ENCODE measurements at places on chromosomes 1 and 21.

DNA sequence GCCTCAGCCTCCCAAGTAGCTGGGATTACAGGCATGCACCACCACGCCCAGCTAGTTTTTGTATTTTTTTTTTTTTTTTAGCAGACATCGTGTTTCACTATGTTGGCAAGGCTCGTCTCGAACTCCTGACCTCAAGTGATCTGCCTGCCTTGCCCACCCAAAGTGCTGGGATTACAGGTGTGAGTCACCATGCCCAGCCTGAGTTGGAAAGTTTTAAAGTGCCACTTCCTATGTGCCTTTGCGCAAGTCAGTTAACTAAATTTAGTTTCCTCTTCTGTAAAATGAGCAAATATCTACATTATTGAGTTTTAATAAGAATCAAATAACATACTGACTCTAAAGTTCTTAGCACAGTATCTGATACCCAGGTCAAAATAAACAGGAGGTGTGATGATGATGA, 12.4 kb downstream of the SLC19A2 start:
- no peak for DNase-seq

GRCh38 chr1:59007820-59008598, 224.2 kb upstream of the JUN start:
- DNase-seq = no peak

GRCh38 chr1:207825409-207825695, 73.5 kb downstream of the CD46 start:
- no peak for DNase-seq

GRCh38 chr1:50978144-50978851, 8.3 kb downstream of the CDKN2C start:
- DNase-seq = no peak

- DNase-seq = no peak
Measured at GRCh38 chr1:91553177-91553591, 52.5 kb downstream of the CDC7 start.

DNA sequence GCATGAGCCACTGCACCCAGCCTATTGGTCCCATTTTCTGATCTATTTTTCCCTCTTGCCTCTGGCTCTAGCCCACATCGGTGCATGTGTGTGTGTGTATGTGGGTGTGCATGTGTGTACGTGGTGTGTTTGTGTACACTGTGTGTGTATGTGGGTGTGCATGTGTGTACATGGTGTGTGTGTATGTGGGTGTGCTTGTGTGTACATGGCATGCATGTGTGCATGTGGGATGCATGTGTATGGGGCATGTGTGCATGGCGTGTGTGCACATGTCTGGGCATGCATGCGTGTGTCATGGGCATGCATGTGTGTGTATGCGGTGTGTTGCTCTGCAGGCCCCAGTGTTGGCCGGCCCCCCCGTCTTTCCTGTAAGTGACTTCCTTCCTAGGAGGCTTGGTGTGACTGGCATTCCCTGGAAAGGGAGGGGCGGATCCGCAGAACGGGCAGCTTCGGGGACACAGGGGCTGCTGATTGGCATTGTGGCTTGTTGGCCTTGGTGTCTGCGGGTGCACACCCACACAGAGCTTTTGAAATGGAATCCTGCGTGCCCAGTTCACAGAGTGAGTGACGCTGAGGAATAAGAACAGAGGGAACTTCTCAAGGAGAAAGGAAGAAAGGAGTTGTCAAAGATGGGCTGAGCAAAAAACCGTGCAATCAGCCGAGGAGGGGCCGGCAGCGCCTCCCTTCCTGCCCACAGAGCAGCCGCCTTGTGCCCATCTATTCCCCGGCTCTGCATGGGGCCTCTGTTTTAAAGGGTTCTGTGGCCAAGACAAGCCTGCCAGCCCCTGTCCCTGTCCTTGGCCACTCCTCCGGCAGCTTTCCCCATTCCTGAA, 8.0 kb downstream of the PDXK start:
- no peak for DNase-seq

DNA sequence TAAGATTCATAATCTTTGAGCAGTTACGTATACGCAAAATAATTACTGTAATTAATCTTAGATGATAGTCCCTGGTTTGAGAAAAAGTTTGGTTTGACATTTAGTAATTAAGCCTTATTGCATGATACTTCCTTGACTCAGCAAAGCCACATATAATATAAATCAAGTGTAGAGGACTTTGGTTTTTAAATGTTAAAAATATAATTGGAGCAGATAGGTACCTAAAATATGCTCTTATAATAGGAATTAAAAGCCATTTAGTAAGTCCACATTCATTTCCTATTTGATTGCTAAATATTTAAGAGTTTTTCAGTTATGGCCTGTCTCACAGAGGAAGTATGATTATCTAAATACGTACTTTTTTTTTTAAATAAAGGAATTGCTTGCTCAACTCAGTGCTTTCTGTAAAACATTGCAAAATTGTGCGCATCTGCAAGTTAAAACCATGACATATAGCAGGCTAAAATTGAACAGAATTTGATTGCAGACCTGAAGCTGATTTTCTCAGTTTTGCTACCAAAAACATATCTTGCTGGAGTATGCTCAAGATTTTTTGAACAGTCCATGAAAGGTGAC, 20.4 kb downstream of the RPE65 start:
- no peak for DNase-seq

- DNase-seq = no peak
Measured at GRCh38 chr1:231334952-231335351, 2.7 kb downstream of the EXOC8 start.

DNA sequence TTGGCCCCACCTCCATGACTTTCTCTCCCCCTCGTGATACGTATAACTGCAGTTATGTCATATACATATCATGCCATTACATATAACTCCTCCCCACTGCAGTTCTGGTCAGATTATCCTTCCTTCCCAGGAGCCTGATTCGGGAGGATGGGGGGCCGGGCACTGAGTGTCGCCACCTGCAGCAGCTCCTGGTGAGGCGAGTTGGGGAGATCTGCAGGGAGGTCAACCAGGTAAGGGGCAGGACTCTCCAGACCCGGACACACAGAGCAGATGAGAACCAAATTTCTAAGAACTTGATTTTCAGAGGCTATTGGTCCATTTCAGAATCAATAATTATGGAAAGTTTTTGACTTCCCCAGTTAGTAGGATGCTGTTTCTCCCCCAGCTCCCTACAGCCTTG, 19.5 kb downstream of the HYI start:
- no peak for DNase-seq

GRCh38 chr1:184531296-184531695, 144.5 kb downstream of the C1orf21 start:
- DNase-seq = no peak

GRCh38 chr1:59967780-59968179, 41.2 kb upstream of the CYP2J2 start:
- no peak for DNase-seq

GRCh38 chr1:228802386-228803220, 67.3 kb downstream of the RHOU start:
- DNase-seq = no peak

DNA sequence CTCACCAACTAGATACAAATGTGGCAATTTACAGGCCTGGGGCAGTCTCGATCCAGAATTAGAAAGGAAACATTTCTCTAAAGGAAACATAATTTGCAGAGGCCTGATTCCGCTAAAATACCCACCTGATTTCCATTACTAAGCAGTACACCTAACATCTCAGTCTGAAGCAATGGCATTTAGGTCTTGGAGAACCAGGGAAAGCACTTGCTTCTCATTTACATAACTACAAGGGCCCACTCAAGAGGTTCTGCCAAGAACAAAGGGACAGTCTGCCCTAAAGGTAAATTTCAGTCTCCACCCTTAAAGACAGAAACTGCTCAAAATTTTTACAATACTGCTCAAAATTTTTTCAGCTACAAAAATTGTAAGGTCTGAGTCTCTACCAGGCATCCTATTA, 123.7 kb upstream of the GJB5 start:
- DNase-seq = no peak

GRCh38 chr1:213772128-213773063, 215.4 kb upstream of the PROX1 start:
- DNase-seq = no peak

GRCh38 chr1:72182859-72183258, 99.5 kb downstream of the NEGR1 start:
- DNase-seq = no peak

GRCh38 chr1:172720339-172720738, 61.4 kb downstream of the FASLG start:
- no peak for DNase-seq

DNA sequence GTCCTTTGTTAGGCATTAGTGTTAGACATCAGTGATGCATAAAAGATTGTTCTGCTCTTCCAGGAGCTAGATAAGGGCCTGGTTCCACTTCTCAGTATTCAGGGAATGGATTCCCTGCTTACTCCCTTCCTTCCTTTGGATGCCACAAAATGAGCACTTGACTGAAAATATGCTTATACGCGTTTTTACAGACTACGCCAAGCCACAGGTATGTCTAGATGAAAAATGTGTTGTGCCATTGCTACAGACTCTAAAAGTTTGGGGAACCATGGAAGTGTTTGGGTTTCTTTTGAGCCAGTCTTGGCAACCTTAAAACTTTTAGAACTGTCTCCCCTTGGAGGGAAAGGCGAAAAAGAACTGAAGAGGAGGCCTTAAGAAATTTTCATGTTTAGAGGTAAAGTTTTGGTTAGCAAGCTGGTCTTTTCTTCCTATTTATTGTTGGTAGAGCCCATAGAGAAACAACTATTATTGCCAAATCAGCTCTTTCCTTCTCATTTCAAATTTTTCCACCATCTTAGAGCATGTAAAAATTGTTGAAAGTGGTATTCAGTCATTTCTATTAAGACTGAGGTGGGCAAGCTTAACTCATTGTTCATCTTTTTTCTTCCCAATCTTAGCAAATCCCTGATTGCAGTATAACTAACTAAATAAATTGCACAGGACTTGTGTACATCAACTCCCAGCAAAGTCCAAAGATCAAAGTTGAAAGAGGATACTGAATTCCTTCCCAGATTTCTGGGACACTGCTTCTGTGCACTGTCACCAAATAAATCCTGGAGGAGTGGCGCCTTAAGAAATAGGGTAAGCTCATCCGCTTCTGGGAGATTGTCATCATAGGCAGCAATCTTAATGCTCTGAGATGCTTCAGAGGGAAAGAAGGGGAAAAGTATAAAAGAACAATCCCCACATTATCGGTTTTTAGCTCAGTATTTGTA, 18.9 kb downstream of the FGGY start:
- DNase-seq = no peak

DNA sequence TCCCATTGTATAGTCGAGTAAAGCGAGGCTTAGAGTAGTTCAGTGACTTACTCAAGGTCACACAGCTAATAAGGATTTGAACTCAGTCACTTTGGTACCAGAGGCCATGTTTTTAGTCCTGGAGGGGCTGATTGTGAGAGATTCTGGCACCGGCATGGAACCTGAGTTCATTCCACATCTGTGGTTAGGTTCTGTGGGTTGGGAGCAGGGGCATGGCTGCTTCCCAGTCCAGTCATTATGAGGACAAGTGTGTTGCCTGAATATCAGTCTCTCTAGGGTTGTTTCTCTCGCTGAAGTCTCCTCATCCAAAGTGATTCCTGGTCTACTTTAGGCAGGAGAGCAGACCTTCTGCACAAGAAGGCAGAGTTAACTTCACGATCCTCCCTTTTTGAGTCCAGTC, 90.6 kb downstream of the C1orf94 start:
- no peak for DNase-seq

- no peak for DNase-seq
Measured at GRCh38 chr1:152325111-152325510, at the start of gene FLG. FLG (minus strand) TSS chr1:152325239; CDS start chr1:152315456, 9,783 bp downstream.

- DNase-seq = no peak
Measured at GRCh38 chr1:26102526-26102925, 9.1 kb upstream of the PDIK1L start.

- no peak for DNase-seq
Measured at GRCh38 chr1:221117133-221117532, 237.9 kb downstream of the HLX start.

- DNase-seq = no peak
Measured at GRCh38 chr21:38649120-38649519, 150.8 kb upstream of the ERG start.

DNA sequence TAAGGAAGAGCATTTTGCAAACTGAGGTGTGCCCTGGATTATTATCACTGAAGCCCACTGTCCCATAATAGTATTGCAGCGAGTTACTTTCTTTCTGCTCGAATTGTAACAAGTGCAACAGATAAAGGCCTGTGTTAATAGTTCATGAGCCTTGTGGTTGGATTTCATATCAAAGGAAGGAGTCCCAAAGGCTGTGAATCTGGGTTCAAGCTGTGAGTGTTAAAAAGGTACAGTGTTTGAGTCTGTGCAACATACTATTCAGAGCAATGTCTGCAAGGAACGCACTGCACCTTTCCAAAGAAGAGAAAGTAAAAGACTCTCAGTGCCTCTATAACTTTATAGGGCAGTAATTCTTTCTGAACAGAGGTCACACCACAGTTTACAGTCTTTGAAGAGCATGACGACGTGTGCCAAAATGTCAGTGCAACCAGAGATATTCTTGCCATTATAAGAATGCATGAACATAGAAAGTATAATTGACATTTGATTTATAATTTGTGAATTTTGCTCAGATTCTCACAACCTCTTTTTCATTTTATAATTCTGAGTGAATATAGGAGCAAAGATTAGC, 79.1 kb downstream of the CDC7 start:
- no peak for DNase-seq

GRCh38 chr1:94383966-94384408, 34.2 kb upstream of the ABCD3 start:
- DNase-seq = no peak

DNA sequence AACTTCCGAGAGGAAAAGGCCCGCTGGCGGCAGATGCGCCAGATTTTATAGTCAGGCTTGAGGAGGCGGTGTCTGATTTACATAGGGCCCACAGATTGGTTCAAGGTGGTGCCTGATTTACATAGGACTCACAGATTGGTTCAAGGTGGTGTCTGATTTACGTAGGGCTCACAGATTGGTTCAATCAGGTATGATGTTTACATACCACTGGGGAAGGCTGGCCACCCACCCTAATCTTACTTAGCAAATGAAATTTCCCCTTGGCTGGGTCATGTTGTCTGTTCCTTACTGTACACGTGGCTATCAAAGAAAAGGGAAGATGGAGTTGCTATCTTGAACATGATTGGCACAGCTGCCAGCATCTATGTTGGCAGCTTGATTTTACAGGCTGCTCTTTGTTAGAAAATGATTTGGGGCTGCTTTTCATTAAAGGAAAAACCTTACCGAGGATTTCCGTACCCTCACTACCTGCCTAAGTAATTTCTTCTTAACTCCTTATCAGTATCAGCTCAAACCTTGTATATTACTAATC, 96.3 kb downstream of the SETD4 start:
- DNase-seq = no peak

DNA sequence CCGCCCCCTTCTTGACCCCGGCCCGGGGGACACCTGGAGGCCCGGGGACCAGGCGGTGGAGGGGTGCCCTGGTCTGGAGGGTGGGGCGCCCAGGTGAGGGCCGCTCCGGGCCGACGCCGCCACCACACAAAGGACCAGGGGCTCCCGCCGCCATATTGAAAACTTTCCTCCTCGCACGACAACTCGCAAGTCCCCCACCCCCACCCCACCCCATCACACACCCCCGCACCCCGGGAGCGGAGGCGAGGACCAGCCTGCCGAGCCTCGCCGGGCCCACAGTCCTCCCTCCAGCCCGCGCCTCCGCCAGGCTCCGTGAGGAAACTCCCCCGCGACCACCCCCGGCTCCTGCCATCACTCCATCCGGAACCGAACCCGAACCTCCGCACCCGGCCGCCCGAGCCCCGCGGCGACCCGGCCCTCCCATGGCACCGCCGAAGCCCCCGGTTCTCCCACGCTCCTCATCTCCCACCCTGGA, 733 bp downstream of the KDM5B start:
- no peak for DNase-seq

- DNase-seq = no peak
Measured at GRCh38 chr1:93344886-93345632, 648 bp upstream of the DR1 start.

Measured in cortex of kidney (tissue), 1 donor.